ENCODE measurements at places on chromosomes 4 and X. TPM values are rescaled to one million over a fixed set of nuclear protein-coding genes. Genes with fewer than 3 reads are reported as not detected.
A peak's percentile ranks its signal among the peaks of the same experiment; 100 is the strongest.

DNA sequence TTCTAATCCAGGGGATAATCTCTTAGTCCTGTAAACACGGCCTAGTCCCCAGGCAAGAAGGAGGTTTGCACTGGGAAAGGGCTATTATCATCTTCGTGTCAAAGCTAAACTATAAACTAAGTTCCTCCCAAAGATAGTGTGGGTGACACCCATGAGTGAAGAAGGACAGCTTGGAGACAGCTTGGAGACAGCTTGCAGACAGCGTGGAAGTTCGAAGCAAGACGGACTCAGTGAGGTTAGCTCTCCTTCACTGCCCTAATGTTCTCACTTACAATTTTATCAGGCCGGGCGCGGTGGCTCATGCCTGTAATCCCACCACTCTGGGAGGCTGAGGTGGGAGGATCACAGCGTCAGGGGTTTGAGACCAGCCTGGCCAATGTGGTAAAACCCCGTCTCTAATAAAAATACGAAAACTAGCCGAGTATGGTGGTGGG, 19.2 kb upstream of the PLCXD1 start:
- no peak for DNase-seq
- no peaks in the 10 kb centered on the region for H3K27me3 ChIP-seq
- no peaks in the 10 kb centered on the region for H3K4me1 ChIP-seq
- H3K4me3 ChIP-seq: no peak overlapping the region

TMSB15A gene
- total RNA-seq: 81.3 TPM

DNA sequence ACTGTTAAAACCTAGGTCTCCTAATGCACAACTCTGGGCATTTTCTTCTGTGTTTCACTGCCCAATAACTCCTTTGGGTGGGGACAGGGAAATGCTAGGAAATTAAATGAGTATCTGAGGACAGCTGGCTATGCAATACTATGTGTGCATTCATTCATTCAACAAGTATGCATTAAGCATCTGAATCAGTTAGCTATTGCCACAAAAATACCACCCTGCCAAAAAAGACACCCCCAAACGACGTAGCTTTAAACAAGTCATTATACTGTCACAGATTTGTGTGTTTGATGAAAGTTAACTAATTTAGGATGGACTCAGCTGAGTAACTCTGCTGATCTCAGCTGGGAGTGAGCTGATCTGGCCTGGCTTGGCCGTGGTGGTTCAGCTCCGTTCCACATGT, 29.8 kb upstream of the PTCHD1 start:
- no peaks in the 10 kb centered on the region for H3K27me3 ChIP-seq
- no peak for DNase-seq
- no peak overlapping the region for H3K27ac ChIP-seq
- H3K4me3 ChIP-seq: no peak overlapping the region

DNA sequence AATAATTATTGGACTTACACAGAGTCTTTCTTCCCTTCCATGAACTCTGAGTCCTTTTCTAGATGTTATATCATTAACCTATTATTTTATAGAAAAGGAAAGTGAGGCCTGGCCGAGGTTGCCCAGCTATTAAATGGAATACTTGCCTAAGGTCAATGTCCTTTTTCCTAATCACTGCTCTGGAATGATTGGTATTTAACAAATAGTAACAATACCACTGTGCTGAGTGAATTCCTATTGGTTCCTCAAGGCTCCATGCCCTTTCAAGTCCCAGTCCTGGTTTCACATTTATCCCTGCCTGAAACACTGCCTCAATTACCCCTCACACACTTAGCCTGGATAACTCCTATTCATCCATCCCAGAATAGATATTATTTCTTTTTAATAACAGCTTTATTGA, 6.2 kb downstream of the TCEAL9 start:
- H3K27me3 ChIP-seq: no peaks in the 10 kb centered on the region
- H3K36me3 ChIP-seq: no peaks in the 10 kb centered on the region
- peaks cover 9% of the 10 kb centered on the region for H3K4me1 ChIP-seq
- peak; percentile 71 for DNase-seq
- H3K27ac ChIP-seq: no peak overlapping the region

RXFP1 gene
- total RNA-seq: 0.63 TPM

DNA sequence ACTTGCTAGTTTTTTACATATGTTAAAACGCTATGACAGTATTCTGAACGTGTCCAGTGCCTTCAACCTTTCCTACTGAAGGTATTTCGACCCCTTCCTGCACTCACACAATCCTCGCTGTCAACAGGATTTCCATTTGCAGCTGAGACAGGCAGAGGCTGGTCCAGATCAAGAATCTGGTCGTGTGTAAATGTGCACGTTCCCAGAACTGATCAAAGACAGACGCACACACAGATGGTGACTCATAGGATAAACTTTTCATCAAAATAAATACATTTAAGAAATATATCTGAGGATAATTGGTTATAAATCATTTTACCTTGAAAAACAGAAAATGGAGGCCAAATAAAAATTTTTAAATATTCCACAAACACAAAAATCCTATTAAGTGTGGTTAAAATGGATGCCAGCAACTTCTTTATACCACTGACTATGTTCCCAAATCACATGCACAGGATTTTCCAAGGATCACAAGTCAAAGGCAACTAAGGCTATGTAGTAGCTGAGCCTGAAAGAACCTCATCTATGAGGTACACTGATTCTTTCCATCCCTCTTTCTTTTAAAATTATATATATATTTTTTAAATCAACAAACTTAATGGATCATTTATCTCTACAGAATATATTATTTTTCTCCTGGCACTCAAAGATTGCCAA, 85.9 kb downstream of the RNF150 start:
- H3K27ac ChIP-seq: no peak overlapping the region
- H3K4me3 ChIP-seq: no peak overlapping the region
- H3K36me3 ChIP-seq: no peaks in the 10 kb centered on the region
- no peak for DNase-seq

CSAG1 gene
- not detected for total RNA-seq

DNA sequence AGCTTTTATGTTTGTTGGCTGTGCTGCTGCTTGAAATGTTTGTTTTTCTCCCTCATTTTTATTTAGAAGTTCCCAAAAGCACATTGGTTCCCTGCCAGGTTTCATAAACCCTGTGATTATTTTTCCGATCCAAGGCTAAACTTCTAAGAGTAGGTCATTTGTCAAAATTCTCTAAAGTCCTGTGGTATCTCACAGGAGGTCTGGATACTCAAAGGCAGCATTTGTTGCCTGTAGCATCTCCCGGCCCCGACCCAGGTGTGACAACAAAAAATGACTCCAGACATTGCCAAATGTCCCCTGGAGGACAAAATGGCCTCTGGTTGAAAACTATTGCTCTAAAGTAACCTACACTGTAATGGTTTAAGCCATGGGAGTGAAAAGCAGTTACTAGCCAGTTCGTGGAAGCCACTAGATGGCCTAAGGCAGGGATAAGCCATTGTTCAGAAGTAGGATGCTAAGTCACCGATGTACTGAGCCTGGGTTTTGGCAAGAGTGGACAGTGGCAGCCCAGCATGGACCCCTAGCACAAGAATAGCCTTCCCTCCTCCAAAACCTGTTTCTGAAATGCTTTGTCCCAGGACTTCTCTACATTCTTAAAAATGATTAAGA, 256.1 kb downstream of the THOC2 start:
- no peak overlapping the region for H3K4me3 ChIP-seq
- H3K27me3 ChIP-seq: no peaks in the 10 kb centered on the region
- H3K36me3 ChIP-seq: no peaks in the 10 kb centered on the region
- H3K27ac ChIP-seq: no peak overlapping the region
- no peaks in the 10 kb centered on the region for H3K4me1 ChIP-seq

IBSP gene
- total RNA-seq: not detected

- H3K36me3 ChIP-seq: no peaks in the 10 kb centered on the region
- peak overlapping the region; percentile 78 for H3K4me3 ChIP-seq
- H3K27ac ChIP-seq: no peak overlapping the region
- peaks cover 29% of the 10 kb centered on the region for H3K4me1 ChIP-seq
Measured at GRCh38 chr4:118351851-118352827, 664 bp downstream of the PRSS12 start.

DNA sequence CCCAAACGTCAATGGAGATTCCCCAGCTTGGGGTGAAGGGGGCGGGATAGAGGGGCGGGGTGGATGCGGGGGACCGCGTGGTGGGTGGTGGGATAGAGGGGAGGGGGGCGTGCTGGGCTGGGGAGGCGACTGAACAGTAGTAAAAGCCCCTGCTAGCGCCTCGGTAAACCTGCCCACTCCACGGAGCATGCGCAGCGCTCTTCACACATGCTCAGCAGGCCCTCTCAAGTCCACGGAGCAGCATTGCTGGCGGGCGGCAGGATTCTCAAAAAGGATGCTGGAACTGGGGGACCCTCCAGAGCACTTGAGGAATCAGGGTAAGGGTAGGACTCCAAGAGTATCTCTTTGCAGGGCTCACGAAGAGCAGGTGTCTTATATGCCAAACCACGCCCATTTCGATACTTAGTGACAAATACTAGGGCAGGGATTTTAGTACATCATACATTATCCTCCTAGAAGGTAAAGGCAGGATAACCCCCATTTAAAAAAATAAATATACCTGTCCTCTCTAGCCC, 378 bp upstream of the RPS6KA6 start:
- H3K4me3 ChIP-seq: peak overlapping the region; percentile 65
- peaks cover 9% of the 10 kb centered on the region for H3K4me1 ChIP-seq
- H3K27me3 ChIP-seq: no peaks in the 10 kb centered on the region
- peak; percentile 61 for DNase-seq
- H3K36me3 ChIP-seq: no peaks in the 10 kb centered on the region

DNA sequence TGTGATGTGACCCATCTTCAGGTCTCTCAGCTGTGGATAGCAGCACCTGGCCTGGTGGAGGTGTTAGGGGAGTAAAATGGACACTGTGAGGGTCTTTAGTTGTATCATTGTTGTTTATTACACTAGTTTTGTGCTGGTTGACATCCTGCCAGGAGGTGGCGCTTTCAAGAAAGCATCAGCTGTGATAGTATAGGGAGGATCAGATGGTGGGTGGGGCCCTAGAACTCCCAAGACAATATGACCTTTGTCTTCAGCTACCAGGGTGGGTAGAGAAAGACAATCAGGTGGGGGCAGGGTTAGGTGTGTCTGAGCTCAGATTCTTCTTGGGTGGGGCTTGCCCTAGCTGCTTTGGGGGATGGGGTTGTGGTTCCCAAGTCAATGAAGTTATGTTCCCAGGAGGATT, 162.8 kb downstream of the PPP1R2C start:
- H3K4me1 ChIP-seq: no peaks in the 10 kb centered on the region
- no peaks in the 10 kb centered on the region for H3K36me3 ChIP-seq
- no peak overlapping the region for H3K27ac ChIP-seq
- H3K27me3 ChIP-seq: no peaks in the 10 kb centered on the region

- H3K36me3 ChIP-seq: no peaks in the 10 kb centered on the region
- no peak overlapping the region for H3K27ac ChIP-seq
- no peak overlapping the region for H3K4me3 ChIP-seq
- DNase-seq: no peak
Measured at GRCh38 chr4:74583757-74584156, 138.8 kb downstream of the AREG start.

GRCh38 chr4:26905172-26905571, 44.5 kb downstream of the STIM2 start:
- H3K27me3 ChIP-seq: no peaks in the 10 kb centered on the region
- DNase-seq: no peak
- no peak overlapping the region for H3K4me3 ChIP-seq

FAM47E gene
- 0.66 TPM for total RNA-seq

- no peak overlapping the region for H3K27ac ChIP-seq
- H3K27me3 ChIP-seq: no peaks in the 10 kb centered on the region
- peak; percentile 28 for DNase-seq
Measured at GRCh38 chr4:22463179-22463578, 52.7 kb downstream of the ADGRA3 start.

KLHL4 gene
- total RNA-seq: 6.2 TPM

DNA sequence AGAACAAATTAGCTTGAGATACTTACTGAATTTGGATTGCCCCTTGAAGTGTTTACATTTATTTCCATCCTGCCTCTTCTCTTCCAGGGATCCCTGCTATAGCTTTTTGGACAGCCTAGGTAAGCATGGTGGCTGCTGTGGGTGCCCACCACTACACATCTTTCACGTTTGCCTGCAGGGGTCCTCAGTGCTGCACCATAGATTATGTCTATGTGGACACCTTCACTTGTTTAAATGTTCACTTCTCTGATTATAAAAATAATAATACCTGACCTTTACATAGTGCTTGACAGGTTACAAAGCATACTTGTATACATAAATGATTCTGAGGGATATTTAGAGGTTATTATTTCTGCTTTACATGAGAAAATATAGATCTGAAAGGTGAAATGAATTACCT, 67.9 kb upstream of the SLC4A4 start:
- no peaks in the 10 kb centered on the region for H3K36me3 ChIP-seq
- H3K27me3 ChIP-seq: no peaks in the 10 kb centered on the region
- H3K4me3 ChIP-seq: no peak overlapping the region
- no peaks in the 10 kb centered on the region for H3K4me1 ChIP-seq

GRCh38 chr4:15254236-15254880, 173.5 kb upstream of the C1QTNF7 start:
- H3K4me1 ChIP-seq: peaks cover 12% of the 10 kb centered on the region
- no peaks in the 10 kb centered on the region for H3K36me3 ChIP-seq
- no peak overlapping the region for H3K4me3 ChIP-seq
- no peak overlapping the region for H3K27ac ChIP-seq

- H3K4me1 ChIP-seq: no peaks in the 10 kb centered on the region
- DNase-seq: no peak
- H3K27me3 ChIP-seq: no peaks in the 10 kb centered on the region
- H3K27ac ChIP-seq: no peak overlapping the region
Measured at GRCh38 chrX:118152721-118153120, 36.1 kb upstream of the KLHL13 start.

DNA sequence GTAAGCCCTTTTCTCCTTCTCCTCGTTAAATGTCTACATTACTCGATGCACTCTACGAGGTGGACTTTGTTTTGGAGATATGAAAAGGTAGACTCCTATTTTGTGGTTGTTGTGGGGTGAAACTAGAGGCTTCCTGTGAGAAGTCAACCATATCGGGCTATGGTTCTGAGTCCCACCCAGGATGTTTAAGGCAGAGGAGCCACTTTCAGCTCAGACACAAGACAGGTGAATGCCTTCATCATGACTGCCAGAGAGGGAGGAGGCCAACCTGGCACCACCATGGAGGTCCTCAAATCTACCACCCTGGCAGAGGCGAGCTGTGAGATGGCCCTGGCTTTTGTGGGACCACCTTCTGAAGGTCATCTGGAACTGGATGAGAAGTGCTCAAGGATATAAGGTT, 154.4 kb upstream of the KLF3 start:
- no peak for DNase-seq
- H3K27me3 ChIP-seq: no peaks in the 10 kb centered on the region
- peaks cover 9% of the 10 kb centered on the region for H3K4me1 ChIP-seq
- H3K27ac ChIP-seq: no peak overlapping the region
- H3K4me3 ChIP-seq: no peak overlapping the region

GLRB gene
- 1.9 TPM for total RNA-seq

- H3K27ac ChIP-seq: no peak overlapping the region
- H3K4me1 ChIP-seq: no peaks in the 10 kb centered on the region
- no peak for DNase-seq
- H3K4me3 ChIP-seq: no peak overlapping the region
Measured at GRCh38 chrX:20521222-20521621, 254.5 kb upstream of the RPS6KA3 start.

BST1 gene
- 1.4 TPM for total RNA-seq

- H3K36me3 ChIP-seq: no peaks in the 10 kb centered on the region
- no peaks in the 10 kb centered on the region for H3K27me3 ChIP-seq
- no peak overlapping the region for H3K4me3 ChIP-seq
- DNase-seq: peak; percentile 35
Measured at GRCh38 chrX:140608111-140608510, 101.4 kb upstream of the LINC00632 start.

TMEM271 gene
- total RNA-seq: 0.62 TPM

All from GM23338 (cell line).